ENCODE measurements at places on chromosomes 11 and 22.

DNA sequence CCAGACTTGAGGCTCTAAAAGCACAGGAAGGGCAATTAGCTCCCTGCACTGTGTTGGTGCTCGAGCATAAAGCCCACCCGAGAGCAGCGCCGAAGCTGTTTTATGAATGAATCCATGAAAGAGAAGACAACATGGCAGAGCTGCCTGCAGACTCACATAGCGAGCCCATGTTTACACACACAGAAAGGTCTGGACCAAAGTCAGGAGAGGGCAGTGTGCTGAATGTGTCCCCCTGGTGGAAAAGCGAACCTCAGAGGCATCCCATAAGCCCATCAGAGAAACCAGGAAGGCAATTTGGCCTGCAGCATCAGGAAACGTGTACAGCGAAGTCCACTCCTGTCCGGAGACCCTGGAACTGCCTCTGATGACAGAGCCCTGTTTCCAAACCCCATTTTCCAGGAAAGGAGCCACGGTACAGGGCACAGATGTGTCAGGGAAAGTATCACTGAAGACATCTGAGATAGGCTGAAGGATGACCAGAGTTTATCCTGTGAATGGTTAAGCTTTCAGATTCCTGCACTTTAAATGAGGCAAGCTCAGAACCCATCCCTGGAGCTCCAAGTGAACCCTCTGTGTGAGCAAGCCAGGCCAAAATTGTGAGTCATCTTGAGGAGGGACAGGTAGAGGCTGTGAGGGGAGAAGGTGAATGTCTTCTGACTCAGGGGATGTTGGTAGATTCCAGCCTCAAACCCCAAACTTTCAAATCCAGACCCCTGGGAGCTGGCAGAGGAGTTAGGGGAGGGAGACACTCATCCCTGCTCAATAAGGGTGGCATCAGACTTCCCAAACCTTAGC lies 36.9 kb downstream of the CHRDL2 start:
- no peak for DNase-seq

DNA sequence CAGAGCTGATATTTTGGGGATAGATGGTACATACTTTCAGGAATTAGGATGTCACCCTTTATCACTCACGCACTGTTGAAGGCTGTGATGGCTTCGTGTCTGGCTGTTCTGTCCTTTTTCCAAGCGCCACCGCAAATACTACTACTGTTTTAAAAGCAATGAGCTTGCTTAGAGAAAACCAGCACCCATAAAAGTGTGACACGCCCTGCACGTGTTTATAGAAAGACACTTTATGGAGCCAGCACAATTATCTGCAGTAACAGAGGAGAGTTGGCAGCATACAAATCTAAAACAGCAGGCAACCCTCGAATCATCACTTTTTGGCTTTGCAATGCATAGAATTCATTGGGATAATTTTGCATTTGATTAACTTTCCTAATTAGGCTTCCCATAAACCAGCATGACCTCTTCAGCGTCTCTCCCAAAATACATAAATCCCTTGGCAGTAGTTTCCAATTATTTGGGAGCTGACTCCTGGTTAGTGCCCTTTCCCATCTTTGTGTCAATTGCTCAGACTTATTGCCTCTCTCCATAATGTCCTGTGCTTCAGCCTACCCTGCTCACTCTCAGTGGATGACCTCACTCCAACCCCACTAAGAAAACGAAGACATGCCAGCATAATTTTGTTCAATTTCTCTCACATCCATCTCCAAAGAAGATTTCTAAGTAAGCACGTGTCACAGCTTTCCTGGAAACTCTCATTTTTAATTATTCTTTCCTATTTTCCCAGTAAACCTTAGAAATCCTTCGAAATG lies 118.7 kb upstream of the LARGE1 start:
- no peak for DNase-seq

DNA sequence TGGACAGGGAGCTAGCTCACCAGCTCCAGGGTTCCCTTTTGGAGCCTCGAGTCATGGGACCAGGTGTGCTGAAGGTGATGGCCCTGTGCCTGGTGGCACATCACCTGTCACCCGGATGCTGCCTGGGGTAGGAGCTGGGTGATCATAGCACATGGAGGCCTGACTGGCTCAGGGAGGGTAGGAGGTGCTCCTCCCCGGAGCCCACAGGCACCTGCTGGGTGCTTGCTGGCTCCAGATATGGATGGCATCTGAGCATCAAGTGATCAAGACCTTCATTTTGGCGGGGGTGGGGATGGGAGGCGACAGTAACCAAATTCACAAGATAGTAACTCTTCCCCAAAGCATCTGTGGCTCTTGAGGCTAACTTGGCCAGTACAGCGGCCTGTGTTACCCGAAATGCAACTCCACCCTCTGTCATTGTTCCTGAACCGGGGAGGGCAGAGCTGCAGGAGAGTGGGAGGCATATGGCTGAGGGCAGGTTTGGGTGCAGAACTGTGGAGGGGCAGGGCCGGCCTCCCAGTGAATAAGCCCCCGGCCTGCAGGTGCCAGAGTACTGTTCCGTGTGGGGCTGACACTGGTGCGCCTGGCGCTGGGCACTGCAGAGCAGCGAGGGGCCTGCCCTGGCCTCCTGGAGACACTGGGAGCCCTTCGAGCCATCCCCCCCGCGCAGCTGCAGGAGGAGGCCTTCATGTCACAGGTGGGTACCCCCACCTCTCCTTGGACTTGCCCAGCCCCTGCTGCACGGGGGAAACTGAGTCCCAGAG lies 4.7 kb downstream of the TBC1D10C start:
- DNase-seq: no peak

DNA sequence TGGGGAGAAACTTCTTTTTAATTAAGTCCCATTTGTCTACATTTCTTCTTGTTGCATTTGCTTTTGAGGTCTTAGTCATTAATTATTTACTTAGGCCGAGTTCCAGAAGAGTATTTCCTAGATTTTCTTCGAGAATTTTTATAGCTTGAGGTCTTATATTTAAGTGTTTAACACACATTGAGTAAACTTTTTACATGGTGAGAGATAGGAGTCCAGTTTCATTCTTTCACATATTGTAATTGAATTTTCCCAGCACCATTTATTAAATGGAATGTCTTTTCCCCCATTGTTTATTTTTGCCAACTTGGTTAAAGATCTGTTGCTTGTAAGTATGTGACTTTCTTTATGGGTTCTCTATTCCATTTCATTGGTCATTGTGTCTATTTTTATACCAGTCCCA lies 1344.0 kb upstream of the RAG2 start:
- no peak for DNase-seq

GRCh38 chr11:117840881-117841550 lies 16.5 kb upstream of the FXYD2 start:
- no peak for DNase-seq

GRCh38 chr11:215581-216037 lies 8.1 kb downstream of the RIC8A start:
- no peak for DNase-seq

DNA sequence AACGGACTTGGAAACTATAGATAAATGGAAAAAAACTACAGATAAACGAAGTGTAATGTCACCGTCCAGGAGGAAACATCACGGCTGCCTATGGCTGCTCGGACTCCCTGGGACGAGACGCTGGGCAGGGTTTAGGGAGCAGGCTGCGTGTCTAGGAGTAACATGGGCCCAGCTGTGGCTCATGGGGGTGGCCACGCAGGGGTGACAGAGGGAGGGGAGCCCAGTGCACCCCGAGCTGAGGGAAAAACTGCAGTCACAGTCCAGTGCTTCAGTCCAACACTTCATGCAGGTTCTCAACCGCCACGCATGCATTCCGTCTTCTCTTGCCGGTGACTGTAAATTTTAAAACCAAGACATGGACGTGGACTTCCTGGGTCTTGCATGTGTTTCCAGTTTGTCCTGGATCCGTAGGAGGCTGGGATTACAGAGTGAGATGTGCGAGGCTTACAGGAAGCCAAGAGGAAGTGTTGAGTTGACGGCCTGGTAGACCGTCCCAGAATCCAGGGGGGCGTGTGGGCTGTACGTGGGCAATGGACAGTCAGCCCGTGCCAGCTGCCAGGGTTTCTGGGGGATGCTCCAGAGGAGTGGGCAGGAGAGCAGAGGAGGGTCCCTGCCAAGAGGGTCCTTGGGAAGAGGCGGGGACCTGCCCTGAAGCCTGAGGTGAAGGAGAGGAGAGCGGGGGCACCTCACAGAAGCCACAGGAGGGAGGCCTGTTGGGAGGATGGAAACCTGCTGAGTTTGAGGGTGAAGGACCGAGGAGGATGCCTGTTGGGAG lies 691.4 kb downstream of the BRD1 start:
- no peak for DNase-seq

DNA sequence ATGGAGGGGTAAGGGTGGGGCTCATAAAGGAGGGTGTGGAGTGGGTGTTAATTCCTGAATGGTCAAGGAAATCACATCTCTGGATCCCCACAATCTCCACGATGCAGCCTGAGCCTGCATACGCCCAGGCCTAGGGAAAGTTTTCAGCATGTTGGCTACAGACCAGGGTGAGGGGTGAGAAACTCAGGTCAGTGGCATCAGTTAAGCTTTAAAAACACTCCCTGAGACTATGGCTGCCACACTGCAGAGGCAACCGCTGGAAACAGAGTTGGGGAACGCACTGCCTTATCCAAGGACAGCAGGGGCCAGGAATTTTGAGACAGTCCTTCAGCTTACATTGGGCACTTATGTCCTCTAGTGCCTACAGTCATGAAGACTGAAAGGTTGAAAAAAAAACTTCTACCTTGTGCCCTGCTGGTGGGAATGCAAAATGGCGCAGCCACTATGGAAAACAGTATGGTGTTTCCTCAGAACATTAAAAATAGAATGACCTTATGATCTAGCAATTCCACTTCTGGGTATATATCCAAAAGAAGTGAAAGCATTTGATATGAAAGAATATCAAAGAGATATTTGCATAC lies 19.7 kb downstream of the DKK3 start:
- DNase-seq: no peak

DNA sequence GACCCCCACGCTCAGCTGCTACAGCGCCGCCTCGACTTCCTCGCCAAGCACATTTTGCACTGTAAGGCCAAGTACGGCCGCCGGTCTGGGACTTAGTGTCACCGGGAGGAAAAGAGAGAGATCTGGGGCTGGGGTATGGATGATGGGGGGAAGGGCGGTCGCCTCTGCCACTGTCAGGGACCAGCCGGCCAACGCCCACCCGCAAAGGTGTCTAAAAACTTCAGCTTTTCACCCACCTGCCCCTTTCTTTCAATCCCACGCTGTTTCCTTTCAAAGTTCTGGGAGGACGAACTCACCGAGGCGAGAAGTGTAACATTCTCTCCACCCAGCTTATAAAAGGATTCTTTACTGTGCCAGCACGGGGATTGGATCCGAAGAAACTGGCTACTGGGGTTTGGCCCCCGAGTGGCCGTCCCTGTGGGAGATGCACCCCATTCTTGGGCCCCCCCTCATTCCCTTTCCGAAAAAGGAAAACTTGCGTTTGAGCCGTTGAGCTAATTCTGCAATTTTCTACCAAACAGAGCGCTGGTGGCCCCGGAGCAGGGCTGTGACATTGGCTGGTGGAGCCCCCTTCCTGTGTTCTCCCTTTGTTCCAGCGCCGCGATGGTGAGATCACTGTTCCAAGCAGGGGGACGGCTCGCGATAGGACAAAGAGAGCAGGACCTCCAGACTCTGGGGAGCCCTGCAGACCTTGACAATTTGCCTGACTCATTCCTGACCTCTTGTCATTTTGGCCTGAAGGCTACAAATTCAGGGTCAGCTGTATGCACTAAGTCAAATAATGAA lies 1.8 kb downstream of the FJX1 start:
- DNase-seq: no peak

DNA sequence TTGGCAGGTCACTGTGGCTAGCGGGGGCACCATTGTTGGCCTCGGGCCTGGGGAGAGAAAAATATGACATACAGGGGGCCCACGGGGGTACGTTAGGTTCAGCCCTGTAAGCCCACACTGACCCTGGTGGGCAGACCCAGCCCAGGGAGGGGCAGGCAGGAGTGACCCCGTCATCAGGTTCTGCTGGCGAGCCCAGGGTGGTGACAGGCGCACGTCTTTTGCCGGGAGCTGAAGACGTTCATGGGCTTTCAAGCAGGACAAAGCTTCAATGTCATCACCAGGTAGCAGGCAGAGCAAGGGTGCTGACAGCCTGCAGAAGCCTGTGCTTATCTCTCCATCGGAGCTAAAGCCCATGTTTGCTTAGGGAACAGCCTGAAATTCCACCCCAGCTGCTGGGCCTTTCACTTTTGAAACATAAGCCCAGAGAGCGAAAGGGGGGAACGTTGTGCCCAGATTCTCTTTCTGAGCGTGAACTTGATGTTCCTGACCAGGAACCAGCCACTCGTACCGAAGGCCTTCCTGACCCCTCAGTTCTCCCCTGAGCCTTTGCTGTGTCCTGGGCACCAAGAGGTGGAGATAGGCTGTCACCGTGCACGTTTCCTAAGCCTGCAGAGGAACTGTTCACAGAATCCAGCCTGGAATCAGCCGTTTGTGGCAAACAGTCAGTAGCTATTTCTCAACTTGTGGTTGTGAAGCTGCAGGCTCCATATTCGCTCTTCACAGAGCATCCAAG lies 74.0 kb upstream of the ATXN10 start:
- no peak for DNase-seq

- no peak for DNase-seq
Measured at GRCh38 chr22:26751217-26751616, 93.8 kb downstream of the MIAT start.

DNA sequence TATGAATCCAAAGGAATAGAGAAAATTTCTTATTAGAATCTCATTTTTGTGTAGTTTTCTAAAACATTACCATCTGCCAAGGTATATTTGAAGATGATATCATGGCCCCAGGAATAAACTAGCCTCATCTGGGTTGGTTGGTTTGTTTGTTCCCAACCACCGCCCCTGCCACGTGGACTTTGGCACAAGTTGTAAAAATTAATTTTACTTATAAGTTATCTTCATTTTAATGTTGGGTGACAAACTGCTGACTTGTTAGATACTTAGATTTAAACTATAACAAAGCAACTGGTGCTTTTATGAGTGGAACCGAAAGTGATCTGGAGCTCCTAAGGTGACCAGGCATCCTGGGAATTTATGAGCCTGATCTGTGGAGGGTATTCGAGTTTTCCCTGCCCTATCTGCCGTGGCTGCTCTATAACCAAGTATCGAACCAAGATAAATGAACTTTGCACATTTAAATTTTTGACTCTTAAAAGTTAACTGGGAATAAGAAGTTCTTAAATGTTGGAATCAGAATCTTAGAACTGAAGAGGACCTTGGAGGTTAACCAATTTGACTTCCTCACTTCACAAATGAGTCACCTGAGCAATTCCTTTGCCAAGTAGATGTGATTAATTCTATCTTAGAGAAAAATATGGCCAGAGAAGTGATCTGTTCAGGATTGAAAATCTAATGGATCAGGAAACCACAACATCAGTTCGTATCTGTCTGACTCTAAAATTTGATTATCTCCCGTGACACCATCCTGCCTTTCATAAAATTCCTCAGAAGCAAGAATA lies 129.1 kb upstream of the ARHGAP42 start:
- no peak for DNase-seq

Data from stimulated activated CD4-positive, alpha-beta T cell treated with anti-CD3 and anti-CD28 coated beads, Interleukin-1b, Interleukin-23, amount 100 ng/mL, for 1 hour (primary cell).